ENCODE measurements at places on chromosomes 4 and X. TPM values are rescaled to one million over a fixed set of nuclear protein-coding genes. Genes with fewer than 3 reads are reported as not detected.
A peak's percentile ranks its signal among the peaks of the same experiment; 100 is the strongest.

KCNE5 gene
- 0.78 TPM for polyA plus RNA-seq

VCX3A gene
- not detected for polyA plus RNA-seq

GRK4 gene
- polyA plus RNA-seq: 9.2 TPM

TRIML2 gene
- polyA plus RNA-seq: not detected

NDST3 gene
- not detected for polyA plus RNA-seq

PIN4 gene
- polyA plus RNA-seq: 11.0 TPM

GALNT7 gene
- 0.69 TPM for polyA plus RNA-seq

GRCh38 chrX:103883533-103883932, 51.5 kb upstream of the RAB9B start:
- H3K27ac ChIP-seq: no peak overlapping the region
- no peaks in the 10 kb centered on the region for H3K36me3 ChIP-seq
- H3K4me1 ChIP-seq: no peaks in the 10 kb centered on the region
- no peak overlapping the region for H3K4me3 ChIP-seq

DNA sequence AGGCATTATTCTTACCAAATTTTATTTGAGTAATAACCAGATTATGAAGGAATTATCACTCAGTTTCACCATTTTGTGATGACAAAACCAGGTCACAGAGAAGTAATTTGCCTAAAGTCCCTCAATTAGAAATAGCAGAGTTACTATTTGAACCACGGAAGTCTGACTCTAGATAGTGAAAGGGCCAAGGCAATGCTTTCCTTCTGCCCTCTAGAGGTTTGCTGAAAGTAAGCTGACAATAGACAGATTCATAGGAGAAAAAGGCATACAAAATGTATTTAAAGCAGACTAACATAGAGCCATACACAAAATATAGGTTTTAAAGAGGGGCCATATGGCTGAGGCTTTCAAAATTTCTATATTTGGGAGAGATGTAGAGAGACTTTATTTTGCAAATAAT, 43.1 kb downstream of the CXXC4 start:
- no peaks in the 10 kb centered on the region for H3K36me3 ChIP-seq
- H3K27me3 ChIP-seq: no peaks in the 10 kb centered on the region
- H3K4me1 ChIP-seq: no peaks in the 10 kb centered on the region

DNA sequence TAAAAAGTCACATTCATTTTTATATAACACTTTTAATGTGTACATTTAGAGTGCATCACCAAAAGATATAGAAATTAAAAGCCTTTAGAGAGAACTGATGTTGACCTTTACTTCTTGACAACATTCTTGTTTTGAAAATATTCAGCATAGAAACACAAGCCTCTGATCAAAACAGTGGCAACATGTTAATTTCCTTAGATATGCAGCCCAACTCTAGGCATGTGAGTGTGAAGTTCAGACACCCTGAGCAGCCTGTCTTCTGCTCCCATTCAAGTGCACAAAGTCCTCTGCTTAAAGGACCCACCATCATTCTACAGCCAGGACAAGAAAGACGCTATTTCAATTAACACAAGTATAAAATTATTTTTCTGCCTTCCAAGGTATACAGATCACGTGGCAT, 60.0 kb downstream of the PPP3CA start:
- no peak overlapping the region for H3K4me3 ChIP-seq
- H3K4me1 ChIP-seq: peaks cover 50% of the 10 kb centered on the region
- no peaks in the 10 kb centered on the region for H3K27me3 ChIP-seq
- no peak for DNase-seq
- no peak overlapping the region for H3K27ac ChIP-seq
- H3K36me3 ChIP-seq: no peaks in the 10 kb centered on the region

- H3K27ac ChIP-seq: no peak overlapping the region
- no peak overlapping the region for H3K4me3 ChIP-seq
- H3K27me3 ChIP-seq: no peaks in the 10 kb centered on the region
- no peaks in the 10 kb centered on the region for H3K4me1 ChIP-seq
These were observed 224.2 kb upstream of the ANXA10 start for GRCh38 chr4:167868163-167868562.

DNA sequence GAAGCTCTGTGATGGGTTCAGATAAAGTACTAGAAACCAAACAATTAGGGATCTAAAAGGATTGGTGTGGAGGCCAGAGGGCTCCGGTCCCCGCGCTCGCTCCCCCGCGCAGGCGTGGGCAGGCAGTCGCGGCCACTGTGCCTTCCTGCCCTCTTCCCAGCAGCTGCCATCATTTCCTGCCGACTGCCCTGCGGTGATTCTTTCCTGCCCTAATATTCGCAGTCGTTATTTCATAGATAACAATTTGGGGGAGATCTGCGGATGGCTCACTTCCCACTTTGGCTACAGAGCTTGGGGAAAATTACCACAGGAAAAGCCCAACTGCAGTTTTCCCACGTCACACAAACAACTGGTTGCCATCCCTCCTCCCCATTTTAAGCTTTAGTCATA, 2.2 kb downstream of the GRIA2 start:
- H3K27ac ChIP-seq: no peak overlapping the region
- no peak for DNase-seq
- no peaks in the 10 kb centered on the region for H3K36me3 ChIP-seq
- peak overlapping the region; percentile 53 for H3K4me3 ChIP-seq

DNA sequence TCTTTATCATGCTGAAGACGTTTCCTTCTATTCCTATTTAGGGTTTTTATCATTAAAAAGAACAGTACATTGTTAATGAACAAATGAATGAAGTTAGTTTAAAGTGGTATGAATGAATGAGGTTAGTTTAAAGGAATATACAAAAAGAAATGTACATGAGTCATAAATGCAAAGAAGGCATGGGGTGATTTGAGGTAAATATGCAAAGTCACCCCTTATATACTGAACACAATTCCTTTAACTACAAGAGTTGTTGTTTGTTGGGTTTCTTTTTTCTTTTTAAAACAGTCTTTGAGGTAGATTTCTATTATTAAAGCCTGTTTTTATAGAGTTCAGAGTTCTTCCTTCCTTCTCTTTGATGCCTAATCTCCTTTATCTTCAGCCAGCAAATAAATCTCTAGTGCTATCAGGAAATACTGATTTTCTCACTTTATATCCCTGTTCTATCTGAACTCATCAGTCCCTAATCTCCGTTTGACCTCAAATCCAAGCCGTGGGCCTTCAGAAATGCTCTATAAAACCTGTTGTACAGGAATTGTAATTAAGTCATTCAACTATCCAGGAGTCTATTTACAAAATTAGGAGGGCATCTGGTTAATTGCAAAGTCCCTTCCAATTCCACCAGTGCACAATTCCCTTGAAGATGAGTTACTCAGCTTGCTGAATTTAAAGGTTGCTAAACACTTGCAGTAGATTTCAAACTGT, 31.6 kb upstream of the ABCG2 start:
- DNase-seq: no peak

- H3K27me3 ChIP-seq: no peaks in the 10 kb centered on the region
- H3K4me3 ChIP-seq: peak overlapping the region; percentile 65
- H3K27ac ChIP-seq: peak overlapping the region; percentile 71
- no peaks in the 10 kb centered on the region for H3K4me1 ChIP-seq
- DNase-seq: no peak
These were observed 731 bp downstream of the BRWD3 start for GRCh38 chrX:80808881-80809411.

GRCh38 chr4:41927796-41928499, 7.3 kb upstream of the TMEM33 start:
- no peak overlapping the region for H3K4me3 ChIP-seq
- no peak for DNase-seq
- no peak overlapping the region for H3K27ac ChIP-seq
- H3K4me1 ChIP-seq: no peaks in the 10 kb centered on the region
- no peaks in the 10 kb centered on the region for H3K36me3 ChIP-seq

- no peak overlapping the region for H3K4me3 ChIP-seq
- H3K27ac ChIP-seq: no peak overlapping the region
- no peaks in the 10 kb centered on the region for H3K4me1 ChIP-seq
- DNase-seq: no peak
These were observed 10.0 kb upstream of the HS3ST1 start for GRCh38 chr4:11438647-11439046.

All from psoas muscle (tissue), 8 donors.